Lung microvascular endothelial cell (primary cell): ENCODE measurements at places on chromosomes 13 and 19. TPM values are rescaled to one million over a fixed set of nuclear protein-coding genes. Genes with fewer than 3 reads are reported as not detected.

The SPC24 gene
- 14.3 and 35.7 TPM in 2 replicates for total RNA-seq

GRCh38 chr19:47886010-47886559, at the start of gene SULT2A1:
Gene SULT2A1 (minus strand): TSS chr19:47886315. CDS start chr19:47886257, 58 bp downstream.
- DNase-seq, result no peak

GRCh38 chr19:46821512-46822409, 28.9 kb downstream of the AP2S1 start:
- no peak for DNase-seq

- no peak for DNase-seq
These were observed 4.7 kb downstream of the GRWD1 start for GRCh38 chr19:48450441-48450840.

DNA sequence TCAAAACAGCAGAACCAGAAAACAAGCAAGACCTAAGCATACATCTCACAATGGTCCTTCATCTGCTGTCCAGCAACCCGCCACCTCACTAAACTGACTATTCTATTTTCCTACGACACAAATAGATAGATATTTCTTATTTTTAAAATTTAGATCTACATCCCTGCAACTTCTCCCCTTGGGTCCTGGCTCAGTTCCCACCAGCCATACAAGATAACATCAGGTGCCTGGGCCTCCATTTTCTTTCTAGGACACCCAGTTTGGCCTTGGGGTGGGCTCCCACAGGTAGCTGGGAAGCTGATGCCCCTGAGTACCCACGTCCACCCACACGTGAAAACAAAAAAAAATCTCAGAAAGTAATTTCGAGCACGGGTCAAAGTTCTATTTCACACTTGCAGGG, 47.6 kb downstream of the TGDS start:
- no peak for DNase-seq

The ZNF541 gene
- total RNA-seq, result 0.20 and 0.44 TPM in 2 replicates

GRCh38 chr13:77239312-77239711, 87.6 kb downstream of the MYCBP2 start:
- peak; percentile 10 for DNase-seq

DNA sequence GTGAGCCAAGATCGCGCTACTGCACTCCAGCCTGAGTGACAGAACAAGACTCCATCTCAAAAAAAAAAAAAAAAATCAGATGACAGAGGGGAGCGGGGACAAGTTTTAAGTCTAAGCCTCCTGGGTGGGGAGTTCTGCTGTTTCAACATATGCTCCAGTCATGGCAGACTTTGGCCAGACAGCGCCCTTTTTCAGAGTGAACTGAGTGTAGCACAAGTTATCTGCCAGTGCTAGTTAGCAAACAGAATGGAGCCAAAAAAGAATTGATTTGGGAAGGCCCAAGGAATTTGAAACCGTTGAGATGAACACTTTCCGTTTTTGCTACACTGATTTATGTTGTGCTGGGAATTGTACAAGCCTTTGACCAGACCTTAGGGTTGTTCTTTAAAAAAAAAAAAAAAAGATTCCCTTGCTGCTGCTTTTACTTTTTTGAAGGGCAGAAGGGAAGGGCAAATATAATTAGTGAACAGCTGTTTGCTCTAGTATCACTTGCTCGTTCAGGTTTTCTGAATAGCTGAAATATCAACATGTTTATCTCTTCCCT, 5.7 kb downstream of the ACTN4 start:
- DNase-seq, result no peak

DNA sequence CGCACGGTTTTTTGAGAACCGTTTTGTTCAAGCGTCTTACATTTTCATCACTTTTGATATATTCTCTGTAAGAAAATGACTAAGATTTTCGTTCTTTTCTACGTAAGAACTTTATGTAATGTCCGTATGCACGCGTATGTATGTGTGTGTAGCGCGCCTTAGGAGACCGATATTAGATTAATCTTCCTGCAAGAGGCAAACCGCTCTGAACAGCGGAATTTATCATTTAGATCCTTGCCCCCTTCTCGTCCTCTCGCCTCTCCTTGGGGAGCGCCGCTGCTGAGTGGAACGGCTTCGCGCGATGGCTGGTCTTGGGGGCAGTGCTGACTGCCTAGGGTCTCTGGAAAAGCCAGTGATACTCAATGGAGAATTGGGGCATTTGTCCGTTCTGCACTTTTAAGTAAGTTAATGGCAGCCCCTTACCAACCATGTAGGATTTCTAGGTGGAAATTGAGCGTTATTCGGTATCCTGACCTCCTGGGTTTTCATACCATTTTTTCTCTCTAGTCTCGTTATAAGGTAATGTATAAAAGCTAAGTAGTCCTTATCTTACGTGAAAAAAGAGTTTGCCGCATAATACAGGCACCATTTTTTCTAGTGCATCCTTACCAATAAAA, 4.7 kb downstream of the MAB21L1 start:
- DNase-seq, result no peak

DNA sequence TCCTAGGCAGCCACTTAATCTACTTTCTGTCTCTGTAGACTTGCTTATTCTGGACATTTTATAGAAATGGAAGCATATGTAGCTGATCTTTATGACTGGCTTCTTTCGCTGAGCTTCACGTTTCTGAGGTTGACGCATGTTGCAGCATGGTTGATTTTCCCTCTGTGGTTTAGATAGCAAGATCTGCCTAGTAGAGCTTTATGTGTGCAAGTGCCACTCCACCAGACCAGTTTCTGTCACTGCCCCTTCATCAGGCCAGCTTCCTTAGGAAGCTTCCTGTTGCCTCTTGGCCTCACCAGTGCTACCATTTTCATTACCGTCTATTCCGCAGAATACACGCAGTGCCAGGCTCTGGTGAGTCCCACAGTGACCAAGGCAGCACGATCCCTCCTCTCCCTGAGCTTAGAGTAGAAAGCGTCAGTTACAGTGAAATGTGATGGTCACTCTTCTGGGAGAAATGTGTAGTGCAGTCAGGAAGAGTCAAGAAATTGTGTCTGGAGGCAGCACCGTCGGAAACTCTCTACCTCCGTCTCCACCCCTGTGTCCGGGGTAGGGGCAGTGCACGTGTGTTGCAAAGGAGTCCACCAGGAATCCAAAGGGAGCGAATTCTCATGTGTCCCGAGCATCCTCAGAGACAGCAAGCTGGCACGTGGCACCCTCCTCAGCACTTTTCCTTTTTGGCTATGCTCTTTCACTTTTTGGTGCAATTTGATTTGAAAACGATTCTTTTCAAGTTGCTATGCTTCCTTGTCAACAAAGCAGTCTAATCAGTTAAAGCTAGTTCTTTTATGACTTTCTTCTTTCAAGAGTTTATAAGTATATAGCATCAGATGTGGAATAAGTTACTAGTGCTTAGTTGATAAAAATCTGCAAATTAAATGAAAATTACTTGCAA, 45.4 kb upstream of the GPR183 start:
- no peak for DNase-seq

DNA sequence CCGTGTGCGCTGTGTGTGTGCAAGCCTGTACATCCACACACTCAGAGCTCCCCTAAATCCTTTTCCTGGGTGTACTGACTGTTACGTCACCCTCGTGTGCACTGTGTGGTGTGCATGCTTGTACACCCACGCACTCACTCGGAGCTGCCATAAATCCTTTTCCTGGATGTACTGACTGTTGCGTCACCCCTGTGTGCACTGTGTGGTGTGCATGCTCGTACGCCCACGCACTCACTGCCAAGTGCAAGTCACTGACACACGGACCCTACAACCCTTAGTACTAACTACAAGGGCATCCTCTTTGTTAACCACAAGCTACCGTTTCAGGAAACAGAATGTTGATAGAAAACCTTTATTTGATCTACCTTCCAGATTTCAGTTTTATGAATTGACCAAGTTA, 983.4 kb downstream of the EFNB2 start:
- DNase-seq, result no peak

The UBL3 gene
- 8.7 and 15.9 TPM in 2 replicates for total RNA-seq

The CARM1 gene
- total RNA-seq, result 16.7 and 17.4 TPM in 2 replicates

DNA sequence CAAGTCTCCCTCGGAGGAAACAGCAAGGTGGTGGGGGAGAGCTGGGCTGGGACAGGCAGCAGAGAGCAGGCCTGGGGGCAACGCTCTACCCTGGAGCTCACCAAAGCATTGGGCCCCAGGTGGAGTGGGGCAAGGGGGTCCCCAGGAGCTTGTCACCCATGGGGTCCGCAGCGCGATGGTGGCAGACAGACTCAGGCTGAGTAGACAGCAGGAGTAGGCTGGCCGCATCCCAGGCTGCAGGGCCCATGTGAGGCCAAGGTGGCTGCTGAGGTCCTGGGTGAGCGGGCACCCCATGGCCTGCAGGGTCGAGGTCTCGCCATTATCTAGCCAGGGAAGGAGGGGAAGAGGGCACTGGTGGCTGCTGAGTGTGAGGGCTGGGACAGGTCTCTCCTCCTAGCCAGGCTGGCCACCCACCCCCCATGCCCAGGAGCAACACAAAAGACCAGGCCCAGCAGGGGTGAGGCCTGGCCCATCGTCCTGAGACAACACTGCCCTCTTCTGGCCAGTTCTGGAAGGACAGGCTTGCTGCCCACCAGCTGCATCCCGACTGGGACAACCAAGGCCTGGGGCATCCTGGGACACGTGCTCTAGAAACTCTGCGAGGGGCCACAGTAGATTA, 33.1 kb downstream of the CEBPG start:
- peak; percentile 62 for DNase-seq

DNA sequence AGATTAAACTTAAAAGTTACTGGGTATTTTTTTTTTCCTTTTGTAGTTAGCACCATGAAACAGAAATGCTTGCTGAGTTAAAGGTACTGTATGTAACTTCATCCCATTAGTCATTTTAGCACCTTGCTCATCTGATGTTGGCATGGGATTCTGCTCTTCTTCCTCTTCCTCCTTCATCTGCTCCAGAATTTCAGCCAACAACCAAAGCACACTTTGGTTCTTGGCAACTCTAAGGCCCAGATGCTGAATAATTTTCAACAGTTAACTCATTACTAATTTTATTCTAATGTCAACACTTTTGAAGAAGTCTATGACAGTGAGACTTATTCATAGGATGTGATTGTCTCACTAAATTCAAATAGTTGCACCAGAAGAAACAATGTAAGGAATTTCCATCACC, 359.2 kb downstream of the KCTD12 start:
- DNase-seq, result no peak

The HSD17B14 gene
- 0.60 and 2.6 TPM in 2 replicates for total RNA-seq

DNA sequence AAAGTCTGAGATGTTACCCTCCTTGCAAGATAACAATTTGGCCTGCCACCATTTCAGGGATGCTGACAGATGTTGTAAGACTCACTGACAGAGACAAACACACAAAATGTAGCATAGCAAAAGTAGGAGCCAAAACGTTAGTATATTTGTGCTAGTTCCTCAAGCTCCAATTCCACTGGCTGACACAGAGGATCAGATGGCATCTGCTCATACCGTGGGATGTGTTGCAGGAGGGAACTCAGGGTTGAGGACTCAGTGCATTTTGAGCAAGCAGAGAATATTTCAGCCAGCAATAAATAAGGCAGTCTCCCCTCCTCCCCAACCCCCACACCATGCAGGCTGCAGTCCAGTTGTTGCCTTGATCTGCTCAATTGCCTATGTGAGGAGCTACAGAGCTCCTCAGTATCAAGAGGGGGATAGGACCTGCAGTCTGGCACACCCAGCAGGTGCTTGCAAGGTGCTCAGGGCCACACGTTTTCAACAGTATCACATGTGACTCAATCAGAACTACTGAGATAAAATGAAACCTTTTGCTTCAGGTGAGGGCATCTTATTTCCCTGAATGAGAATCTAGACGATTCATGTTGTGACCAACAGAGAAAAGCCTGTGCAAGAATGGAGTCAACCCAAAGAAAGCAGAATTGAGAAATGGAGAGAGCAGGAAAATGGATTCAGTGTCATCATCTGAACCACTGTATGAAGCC, 23.6 kb upstream of the LRCH1 start:
- DNase-seq, result no peak
